Left renal pelvis (tissue), 4 donors: ENCODE measurements at places on chromosomes 6 and 20. TPM values are rescaled to one million over a fixed set of nuclear protein-coding genes. Genes with fewer than 3 reads are reported as not detected.

Gene RNF182
- 2.7 TPM for polyA plus RNA-seq

Gene APOM
- polyA plus RNA-seq, result 10.1 TPM

GRCh38 chr6:82525775-82526495, 162.3 kb downstream of the TPBG start:
- DNase-seq, result peak; percentile 11

GRCh38 chr20:24245094-24245493, 224.3 kb upstream of the SYNDIG1 start:
- no peak for DNase-seq

Gene DNAH8
- polyA plus RNA-seq, result 0.15 TPM

GRCh38 chr6:68053805-68054373, 581.2 kb upstream of the ADGRB3 start:
- no peak for DNase-seq
